ENCODE measurements at places on chromosomes 3 and 15.

- DNase-seq, result no peak
These were observed 156.0 kb upstream of the ABI3BP start for GRCh38 chr3:101149251-101149650.

GRCh38 chr3:24614359-24614758 is 119.7 kb upstream of the THRB start:
- no peak for DNase-seq

DNA sequence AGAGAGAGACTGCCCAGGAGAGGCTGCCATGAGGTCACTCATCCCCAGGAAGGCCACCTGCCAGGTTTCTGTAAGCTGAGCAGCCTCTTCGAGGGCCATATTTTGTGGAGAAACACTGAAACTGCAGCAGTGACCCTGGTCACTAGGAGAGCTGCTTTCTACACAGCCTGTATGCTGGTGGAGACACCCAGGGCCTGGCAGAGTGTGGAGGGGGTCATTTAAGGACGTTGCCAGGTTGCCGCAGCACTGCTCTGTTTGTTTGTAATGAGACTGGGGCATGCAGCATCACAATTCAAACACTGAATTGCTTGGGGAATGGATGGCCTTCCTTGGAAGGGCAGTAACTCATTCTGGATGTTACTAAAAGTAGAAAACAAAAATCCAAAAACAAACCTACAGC is 104.9 kb upstream of the TRIM42 start:
- DNase-seq, result no peak

DNA sequence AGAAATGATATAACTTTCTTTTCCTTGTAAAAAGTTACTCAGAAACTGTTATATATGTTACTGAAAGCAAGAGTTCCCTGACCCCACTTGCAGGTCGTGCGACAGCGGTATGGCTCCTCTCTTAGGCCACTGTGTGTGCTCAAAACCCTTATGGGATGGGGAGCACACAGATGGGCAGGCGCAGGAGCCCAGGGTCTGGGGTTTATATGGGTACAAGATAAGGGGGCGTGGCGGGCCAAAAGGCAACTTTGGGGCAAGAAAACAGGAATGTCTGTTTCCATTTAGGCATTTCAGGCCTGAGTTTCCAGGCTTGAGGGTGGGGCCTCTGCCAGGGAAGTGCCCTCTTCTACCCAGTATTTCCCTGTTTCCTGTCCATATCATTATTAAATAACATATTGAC is 736.5 kb downstream of the VGLL3 start:
- DNase-seq, result no peak

DNA sequence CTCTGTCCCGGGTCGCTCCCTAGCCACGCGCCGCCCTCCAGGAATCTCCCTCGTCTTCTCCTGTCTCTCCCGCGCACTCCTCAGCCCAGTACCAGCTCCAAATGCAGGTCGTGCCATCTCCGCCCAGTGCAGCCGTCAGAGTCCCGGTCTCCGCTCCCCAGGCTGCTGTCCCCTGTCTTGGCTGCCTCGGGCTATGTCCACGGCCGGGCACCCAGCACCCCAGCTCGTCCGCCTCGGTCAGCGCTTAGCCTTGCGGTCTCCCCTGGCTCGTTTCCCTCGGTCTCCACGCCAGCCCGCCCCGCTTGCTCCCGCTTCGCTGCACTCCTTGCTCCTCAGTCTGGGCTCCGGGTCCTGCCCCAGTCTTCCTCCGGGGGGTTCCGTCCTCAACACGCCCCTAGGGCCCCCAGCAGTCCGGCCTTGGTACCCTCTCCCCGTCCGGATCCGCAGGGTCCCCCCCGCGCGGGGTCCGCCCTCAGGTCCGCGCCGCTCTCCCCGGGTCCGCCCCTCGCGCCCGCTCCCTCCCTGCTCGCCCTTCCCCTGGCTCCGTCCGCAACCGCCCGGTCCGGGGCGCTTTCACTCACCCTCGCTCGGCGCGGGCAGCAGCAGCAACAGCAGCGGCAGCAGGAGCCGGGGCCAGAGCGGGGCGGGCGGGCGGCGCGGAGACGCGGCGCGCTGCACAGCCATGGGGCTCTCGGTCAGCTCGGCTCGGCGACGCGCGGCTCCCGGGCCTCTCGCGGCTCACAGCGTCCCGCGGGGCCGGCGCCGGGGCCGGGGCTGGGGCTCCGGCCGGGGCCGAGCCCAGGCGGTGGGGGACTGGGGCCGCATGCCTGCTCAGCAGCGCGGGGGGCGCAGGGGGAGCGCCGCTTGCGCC is 462 bp downstream of the IGDCC3 start:
- peak; percentile 78 for DNase-seq

DNA sequence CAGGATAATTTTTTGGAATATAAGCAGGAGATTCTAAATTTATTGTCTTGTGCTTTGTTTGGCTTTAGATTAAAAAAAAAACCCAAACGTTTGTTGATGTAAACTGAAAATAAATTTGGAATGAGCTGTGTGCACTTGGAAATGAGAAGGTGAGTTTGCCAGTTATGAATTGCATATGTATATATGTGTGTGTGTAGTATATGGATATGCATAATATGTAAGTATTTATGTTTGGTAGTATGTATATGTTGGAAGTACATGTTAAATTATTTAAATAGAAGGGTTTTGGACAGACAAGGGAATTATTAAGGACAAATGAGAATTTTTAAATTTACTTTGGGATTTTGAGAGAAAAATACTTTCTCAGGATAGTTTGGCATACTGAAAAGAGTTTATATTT is 265.8 kb upstream of the CNTN3 start:
- DNase-seq, result no peak

DNA sequence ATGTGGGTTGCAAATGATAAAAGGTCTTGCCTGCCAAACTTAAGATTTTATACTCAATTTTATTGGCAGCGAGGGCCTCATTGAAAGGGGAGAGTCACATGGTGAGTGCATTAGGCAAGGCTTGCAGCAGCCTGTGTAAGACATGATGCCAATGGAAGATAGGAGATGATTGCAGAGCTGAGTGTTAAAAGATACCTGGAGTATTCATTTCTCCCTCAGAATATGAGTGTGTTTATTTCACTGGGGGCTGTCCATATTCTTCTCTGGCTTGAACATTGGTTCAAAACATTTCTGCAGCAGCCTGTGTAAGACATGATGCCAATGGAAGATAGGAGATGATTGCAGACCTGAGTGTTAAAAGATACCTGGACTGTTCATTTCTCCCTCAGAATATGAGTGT is 165.2 kb upstream of the NUDT16 start:
- no peak for DNase-seq
